ENCODE measurements at places on chromosomes 3 and 15.

- no peak for DNase-seq
These were observed 161.2 kb downstream of the ALCAM start for GRCh38 chr3:105527949-105528348.

GRCh38 chr3:115551016-115551415 is 72.3 kb upstream of the GAP43 start:
- peak; percentile 24 for DNase-seq

- DNase-seq, result peak; percentile 20
These were observed 1.1 kb upstream of the CSRNP1 start for GRCh38 chr3:39154280-39155021.

DNA sequence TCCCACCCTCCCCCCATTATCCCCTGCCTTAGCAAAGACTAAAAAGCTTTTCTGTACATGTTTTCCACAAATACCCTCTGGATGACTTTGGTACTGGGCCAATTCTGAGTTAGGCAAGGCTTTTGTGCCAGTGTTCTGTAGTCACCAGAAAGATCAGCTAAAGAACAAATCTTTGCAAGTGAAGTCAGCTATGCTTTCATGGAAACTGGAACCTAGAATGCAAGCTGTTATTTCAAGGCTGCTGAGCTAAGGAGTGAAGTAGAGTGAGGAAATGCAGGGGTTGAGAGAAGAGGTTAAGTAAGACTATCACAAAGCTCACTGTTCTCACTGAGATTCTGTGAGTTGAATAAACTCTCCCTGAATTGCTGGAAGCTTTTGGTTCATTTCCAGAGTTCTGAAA is 107.8 kb upstream of the CNTN3 start:
- no peak for DNase-seq

DNA sequence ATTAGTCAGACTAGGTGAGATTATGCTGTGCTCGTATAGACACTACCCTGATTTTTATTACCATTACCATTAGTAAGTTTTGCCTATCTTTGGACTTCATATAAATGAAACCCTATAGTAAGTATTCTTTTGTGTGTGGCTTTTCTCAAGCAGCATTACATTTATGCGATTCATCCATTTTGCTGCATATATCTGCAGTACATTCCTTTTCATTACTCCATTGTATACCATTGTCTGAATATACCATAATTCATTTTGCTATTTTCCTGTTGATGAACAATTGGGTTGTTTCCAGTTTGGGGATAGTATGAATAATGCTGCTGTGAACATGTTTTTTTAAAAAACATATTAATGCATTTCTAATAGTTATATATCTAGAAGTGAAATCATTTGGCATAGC is 45.3 kb downstream of the TMEM212 start:
- no peak for DNase-seq

GRCh38 chr3:122074621-122075265 is 19.6 kb downstream of the CD86 start:
- DNase-seq, result no peak

DNA sequence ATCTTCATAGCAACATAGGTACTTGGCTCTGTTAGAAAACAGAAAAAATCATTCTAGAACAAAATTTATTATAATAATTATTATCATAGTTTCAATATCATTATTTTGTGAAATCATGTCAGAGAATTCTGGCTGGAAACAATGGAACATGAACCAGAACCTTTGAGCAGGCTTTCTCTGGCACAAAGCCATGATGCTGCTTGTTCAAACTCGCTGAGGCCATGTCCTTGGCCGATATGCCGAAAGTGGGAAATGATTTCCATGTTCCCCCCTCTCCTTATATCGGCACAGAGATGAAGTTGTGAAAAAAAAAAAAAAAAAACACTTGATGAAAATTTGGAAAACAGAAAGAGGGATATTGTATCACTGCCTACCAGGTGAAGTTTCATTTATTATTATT is 49.0 kb upstream of the MRPL3 start:
- no peak for DNase-seq

DNA sequence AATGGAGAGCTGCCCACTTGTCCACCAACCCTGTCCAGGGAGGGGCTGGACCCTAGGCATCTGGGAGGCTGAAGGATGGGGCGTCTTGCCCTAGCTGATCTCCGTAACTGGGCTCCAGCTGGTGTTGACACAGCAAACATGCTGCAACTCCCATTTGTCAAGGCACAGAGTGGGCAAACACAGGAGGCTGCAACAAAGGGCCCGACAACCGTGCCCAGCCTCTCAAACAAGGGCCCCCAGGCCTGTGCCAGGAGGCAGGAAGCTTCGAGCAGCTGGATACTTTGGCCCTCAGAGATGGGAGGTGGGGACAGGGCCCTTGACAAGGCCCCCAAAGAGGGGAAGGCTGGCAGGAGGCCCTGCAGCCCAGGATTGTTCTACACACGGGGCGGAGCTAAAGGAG is 64.2 kb upstream of the TMEM115 start:
- DNase-seq, result no peak

- no peak for DNase-seq
These were observed 94.1 kb upstream of the GOLGA8J start for GRCh38 chr15:29988701-29989100.

DNA sequence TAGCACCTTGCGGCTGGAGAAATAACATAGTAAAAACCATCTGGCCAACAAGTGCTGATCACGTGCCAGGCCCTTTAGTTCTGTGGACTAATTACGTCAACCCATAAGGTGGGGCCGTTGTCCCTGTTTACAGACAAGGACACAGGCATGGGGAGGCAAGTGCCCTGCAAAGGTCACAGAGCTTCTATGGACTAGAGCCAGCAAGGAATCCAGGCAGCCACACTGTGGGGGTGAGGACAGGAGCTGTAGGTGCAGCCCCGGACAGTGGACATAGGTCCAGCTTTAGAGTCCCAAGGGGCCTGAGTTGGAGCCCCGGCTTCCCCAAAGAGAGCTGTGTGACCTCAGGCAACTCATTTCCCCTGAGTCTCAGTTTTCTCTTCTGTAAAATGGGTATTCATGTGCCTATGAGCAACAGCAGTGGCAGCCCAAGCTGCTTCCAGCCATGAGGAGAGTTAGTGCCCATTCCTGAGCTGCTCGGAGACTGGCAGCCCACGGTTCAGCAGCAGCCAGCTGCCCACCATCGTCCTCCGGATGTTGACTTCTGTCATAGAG is 13.9 kb downstream of the CHST13 start:
- no peak for DNase-seq

DNA sequence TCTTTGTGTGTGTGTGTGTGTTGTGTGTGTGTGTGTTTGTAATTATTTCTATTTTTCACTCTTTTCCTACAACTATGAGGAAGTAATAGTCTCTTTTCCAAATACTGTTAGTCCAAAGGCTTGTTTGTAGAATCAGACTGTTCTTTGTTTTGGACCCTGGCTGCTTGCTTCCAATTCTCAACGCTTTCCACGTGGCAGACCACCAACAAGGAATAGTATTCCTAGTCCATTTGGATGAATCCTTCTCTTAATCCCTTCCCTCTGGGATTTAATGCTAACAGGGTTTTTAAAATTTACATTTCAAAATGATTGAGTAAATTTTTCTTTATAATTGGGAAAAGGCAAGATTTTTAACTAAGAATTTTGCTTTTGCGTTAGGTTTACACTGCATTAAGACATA is 62.7 kb downstream of the ADAMTSL3 start:
- no peak for DNase-seq

GRCh38 chr15:52546031-52546751 is 17.5 kb upstream of the MYO5A start:
- DNase-seq, result no peak

GRCh38 chr3:194871143-194871863 is 185.6 kb downstream of the FAM43A start:
- DNase-seq, result peak; percentile 93

DNA sequence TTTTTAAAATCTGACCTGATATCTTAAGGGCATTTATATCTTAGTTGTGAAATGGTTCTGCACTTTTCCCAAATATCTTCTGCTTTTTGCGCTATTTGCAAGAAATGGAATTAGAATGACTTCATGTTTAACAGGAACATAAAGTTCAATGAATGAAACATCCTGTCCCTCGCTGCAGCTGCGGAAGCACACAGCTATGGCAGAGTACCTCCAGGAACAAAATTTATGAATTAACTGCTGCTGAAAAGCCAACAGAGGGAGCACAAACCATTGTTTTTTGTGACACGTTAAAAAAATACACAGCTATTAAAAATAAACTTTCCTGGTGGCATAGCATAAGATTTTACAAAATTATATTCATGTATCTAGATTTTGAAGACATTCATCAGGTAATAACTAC is 404.4 kb upstream of the MDFIC2 start:
- peak; percentile 69 for DNase-seq
